ENCODE measurements at places on chromosomes 3 and 15.

- no peak for DNase-seq
These were observed 19.0 kb upstream of the FANCD2 start for GRCh38 chr3:10007126-10007782.

DNA sequence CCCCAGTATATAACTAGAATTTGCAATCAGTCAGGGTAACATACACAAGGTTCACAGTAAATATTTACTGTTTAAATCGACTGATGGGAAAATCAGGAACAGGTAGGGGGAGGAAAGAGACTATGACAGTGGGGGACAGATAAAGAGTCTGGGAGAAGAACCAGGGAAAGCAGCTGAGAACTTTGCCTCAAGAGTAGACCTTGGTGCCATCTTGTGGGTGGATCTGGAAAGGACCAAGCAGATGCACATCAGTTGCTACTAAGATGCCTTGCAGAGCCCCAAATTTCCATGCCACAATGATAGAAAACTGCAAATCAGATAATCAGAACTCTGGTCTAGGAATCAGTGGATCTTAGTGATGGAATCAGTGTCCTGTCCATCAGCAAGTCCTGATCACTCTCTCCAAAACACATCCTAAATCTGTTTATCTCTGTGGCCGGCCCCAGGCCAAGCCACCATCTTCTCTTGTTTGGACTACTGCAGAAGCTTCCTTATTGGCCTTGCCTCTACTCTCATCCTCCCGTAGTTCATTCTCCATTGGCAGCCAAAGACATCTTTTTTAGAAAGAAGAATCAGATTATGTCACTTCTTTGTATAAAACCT, 62.7 kb downstream of the PDE8A start:
- DNase-seq, result peak; percentile 52

GRCh38 chr3:100274361-100274760, 13.6 kb downstream of the TBC1D23 start:
- DNase-seq, result no peak

DNA sequence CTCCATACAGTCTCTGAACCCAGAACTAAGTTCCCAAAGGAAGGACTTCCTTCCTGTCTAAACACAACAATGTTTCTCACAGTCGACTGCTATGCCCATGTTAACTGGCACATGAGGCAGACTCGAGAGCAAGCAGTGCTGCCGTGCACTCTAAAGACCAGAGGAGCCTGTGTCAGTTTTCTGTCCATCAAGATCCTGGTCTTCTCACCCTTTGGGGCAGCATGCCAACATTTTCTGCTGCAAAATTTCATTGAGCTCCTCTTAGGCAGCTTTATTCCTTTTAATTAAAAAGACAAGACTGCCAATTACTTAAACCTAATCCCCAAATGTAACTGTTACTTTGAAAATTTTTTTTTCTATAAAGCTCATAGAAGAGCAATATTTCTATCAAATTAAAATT, 205.1 kb downstream of the GAP43 start:
- DNase-seq, result no peak

Data from stimulated activated CD4-positive, alpha-beta T cell treated with anti-CD3 and anti-CD28 coated beads, Interleukin-4, amount 100 ng/mL, for 24 hours (primary cell).